ENCODE measurements at places on chromosomes 7 and 10.
A peak's percentile ranks its signal among the peaks of the same experiment; 100 is the strongest.

DNA sequence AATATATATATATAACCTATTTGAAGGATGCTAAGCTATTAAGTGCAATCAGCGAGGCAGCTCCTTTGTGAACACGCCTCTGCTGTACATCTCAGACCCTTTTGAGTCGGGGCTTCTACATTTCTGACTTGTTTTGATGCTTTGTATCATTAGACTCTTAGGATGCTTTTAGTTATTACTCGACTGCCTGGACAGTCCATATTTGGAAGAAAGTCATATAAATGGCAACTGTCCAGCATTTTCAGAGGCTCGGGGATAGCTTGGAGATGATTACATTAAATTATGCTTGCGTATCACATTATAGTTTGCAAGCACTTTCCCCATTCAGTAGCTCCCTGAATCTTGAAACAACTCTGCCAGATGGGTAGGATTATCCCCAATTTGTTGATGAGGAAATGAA is 257.9 kb downstream of the PTEN start:
- DNase-seq = no peak

- no peak for DNase-seq
Measured at GRCh38 chr10:125068406-125068805, 92.0 kb downstream of the CTBP2 start.

- no peak for DNase-seq
Measured at GRCh38 chr10:88065383-88066049, 202.1 kb downstream of the PTEN start.

- DNase-seq = no peak
Measured at GRCh38 chr10:97771913-97772823, at the start of gene SFRP5. SFRP5 (minus strand) TSS chr10:97771999; CDS start chr10:97771833, 166 bp downstream.

DNA sequence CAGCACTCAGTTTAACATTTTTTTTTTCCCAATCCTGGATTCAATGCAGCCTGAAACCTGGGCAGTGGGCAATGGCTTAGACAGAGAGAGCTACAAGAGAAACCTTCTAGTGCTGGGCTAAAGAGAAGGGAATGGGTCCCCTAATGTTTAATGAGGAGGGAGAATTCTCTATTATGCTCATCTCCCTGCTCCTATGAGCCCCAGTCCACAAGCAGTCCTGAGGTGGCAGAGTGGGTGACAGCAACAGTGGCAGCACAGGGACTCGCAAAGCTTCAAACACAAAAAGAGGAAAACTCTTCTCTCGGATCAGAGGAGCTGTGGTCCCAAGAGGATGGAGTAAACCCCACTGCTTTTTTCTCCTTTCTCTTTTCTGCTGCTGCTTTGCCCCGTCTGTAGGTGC is 36.5 kb downstream of the COBL start:
- DNase-seq = no peak

DNA sequence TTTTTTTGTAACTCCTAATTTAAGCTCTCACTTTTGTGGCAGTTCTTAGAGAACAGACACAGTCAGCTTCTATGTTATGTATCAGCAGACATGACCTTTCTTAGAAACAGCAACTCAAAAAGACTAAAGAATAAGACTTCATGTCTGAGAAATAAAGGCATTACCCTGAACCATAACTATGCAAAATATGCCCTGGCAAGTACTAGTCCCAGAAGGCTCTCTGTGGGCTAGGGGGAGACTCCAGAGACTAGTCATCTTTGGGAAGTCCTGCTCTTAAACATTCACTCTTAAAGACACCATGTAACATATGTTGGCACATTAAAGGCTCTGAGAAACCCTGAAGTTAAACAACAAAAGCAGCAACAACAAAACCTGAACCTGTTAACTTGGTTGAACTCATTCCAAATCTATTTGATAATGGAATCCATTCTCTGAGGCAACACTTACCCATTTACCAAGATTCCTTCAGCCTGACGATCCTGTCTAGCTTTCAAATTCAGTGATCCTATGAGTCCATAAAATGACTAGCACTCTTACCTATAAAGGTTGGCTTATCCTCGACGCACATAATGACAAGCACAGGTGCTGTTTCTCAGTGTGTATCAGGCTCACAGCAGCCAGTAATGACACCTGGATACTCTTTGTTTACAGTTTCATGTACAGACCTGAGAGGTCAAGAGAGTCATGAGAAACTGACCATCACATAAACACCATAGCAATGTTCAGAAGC is 62.3 kb downstream of the OSBPL3 start:
- no peak for DNase-seq

DNA sequence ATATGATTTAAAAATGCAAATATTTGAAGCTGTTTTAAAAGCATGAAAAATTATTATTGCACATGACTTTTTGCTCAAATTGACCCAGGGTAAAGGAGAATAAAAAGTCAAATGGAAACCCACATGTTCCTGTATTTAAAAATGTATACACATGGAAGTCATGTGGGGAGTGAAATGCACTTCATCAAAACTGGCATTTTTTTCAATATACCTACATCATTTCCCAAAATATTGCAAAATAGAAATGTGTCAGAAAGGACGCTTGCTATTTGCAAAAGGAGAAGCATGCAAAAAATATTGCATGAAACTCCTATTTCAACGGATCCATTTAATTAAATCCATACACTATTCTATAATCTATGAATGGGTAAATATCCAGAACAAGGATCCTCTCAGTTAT is 117.0 kb downstream of the POU6F2 start:
- DNase-seq = no peak

DNA sequence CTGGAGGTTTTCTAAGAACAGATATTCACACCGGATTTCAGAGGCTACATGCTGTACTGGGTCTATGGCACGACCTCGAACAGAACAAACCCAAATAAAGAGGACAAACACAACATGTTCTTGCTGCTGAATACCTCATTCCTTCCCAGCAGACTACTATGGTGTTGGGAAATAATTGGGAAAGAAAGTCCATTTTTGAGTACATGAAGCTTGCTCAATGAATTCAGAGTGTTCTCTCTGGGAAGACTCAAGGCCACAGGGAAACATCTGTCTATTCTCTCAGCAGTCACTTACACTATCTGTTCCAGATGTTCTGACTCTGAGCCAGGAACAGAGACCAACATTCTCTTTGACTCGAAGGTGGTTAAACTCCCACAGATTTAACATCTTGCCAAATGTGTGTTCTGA is 30.9 kb downstream of the LAMB1 start:
- DNase-seq = no peak

DNA sequence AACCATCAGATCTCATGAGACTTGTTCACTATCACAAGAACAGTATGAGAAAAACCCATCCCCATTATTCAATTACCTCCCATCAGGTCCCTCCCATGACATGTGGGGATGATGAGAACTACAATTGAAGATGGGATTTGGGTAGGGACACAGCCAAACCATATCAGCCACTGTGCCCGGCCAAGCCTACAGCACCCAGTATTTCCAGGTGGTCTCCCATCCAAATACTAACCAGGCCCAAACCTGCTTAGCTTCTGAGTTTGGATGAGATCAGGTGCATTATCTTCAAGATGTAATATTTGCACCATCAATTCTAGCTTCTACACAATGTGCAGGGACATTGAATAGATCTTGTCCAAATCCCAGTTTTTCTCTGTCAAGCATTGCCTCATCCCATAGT is 196.9 kb downstream of the BAMBI start:
- no peak for DNase-seq

- no peak for DNase-seq
Measured at GRCh38 chr10:31041011-31041410, 9.3 kb upstream of the ZNF438 start.

DNA sequence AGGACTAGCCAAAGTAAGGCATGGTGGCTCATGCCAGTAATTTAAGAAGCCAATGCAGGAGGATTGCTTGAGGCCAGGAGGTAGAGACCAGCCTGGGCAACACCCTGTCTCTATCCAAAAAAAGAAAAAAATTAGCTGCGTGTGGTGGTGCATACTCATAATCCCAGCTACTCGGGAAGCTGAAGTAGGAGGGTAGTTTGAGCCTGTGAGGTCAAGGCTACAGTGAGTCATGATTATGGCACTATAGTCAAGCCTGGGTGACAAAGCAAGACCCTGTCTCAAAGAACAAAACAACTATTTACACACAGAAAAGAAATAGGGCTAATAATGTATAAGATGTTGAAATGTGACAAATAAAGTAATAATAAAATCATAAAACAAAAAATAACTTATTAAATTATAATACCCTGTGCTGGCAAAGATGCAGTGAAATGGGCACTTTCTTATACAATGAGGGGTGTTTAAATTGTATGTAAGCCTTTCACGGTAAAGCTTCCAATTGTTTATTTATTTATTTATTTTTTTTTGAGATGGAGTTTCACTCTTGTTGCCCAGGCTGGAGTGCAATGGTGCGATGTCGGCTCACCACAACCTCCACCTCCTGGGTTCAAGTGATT is 175.2 kb downstream of the TPST1 start:
- DNase-seq = peak; percentile 79

DNA sequence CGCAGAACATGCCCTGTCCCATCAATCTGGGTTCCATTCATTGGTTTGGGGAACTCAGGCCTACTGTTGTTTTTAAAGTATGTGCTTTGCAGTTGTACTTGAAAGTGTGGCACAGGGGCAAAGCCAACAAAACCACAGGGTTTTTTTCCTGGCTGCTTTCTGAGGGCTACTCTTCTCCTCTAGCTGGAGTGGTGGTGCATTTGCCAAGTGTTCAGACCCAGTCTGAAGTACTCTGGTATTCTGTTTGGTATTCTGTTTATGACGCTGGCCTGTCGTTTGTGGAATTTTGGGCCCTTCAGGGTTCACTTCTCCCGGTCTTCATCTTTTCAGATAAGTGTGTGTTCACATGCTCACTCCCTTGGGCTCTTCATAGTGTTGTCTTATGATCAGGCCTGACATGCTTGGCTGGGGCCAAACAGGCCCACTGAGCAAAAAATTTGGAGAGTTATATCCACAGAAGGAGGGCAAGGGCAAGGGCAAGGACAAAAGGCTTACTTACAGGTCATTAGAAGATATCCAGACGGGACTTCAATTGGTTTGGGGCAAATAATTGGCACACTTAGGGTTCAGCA is 26.3 kb downstream of the SLC26A4 start:
- no peak for DNase-seq

DNA sequence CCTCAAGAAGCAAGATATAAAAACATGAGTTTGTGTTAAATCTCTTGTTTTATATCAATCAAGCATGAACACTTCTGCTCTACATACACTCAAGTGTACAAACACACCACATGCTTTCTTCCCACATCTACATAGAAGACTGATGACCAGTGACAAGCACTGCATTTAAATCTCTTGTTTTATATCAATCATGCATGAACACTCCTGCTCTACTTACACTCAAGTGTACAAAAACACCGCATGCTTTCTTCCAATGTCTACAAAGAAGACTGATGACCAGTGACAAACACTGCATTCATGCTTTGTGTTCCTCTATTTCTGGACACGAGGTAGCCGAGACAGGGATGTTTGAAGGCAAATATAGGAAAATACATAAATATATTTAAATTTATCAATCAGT is 642.0 kb upstream of the PFKP start:
- DNase-seq = no peak

GRCh38 chr7:34087892-34088891 is 182.9 kb downstream of the BMPER start:
- peak; percentile 45 for DNase-seq

GRCh38 chr10:839550-840205 is 91.8 kb downstream of the LARP4B start:
- no peak for DNase-seq

DNA sequence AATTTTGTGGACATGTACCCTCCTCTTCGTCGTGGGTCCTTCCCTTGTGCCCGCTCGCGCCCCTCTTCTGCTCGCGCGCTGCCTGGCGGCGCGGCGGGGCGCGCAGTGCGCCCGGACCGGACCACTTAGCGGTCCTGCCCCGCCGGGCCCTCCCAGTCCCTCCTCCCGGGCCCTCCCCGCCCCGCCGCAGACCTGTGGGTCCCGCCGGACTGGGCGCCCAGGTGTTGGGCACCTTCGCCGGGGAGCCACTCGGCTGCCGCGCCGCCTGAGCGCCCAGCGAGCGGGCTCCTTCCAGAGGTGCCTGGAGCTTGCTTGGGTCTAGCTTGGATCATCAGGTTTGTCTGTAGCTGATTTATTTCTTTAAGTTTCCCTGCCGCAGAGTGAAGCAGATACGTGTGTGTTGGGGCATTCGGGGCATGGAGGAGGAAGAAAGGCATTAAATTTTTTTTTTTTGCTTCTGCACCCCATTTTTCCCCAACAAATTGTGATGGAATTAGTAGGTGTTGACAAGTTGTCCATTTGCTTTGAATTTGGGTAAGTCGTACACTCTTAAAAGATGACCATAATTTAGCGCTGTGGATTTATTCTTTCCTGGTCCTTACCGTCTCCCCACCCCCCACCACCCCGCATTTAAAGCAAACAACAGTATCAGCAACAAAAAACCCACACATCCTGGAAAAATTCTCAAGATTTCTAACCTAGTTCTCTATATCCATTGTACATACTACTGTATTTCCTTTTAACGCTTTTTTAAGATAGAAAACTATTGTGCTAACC is 905 bp downstream of the C1GALT1 start:
- no peak for DNase-seq

- no peak for DNase-seq
Measured at GRCh38 chr10:43760514-43760913, 111.8 kb upstream of the ZNF32 start.

- peak; percentile 45 for DNase-seq
Measured at GRCh38 chr7:129664029-129665012, 52.8 kb downstream of the NRF1 start.
